Activated CD4-positive, alpha-beta T cell treated with anti-CD3 and anti-CD28 coated beads, Interleukin-2, amount 50 U/mL, for 24 hours (primary cell): ENCODE measurements at places on chromosomes 11 and 22.

- no peak for DNase-seq
These were observed 11.0 kb downstream of the CSDC2 start for GRCh38 chr22:41571786-41572185.

DNA sequence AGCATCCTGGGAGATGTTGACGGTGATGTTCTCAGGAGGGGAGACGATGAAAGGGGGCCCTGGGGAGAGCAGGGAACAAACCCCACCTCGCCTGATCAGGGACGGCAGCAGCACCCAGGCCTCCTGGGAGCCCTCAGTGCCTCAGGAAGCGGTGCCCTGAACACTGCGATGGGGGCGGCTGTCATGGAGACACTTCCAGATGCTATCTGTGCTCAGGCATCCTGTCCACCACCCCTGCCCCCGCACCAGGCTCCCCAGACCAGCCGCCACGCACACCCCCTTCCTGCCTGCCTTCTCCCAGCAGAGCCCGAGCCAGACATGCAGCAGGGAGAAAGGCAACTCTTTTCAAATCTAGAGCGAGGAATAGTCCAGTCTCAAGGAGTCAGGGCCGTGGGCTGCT, 20.6 kb downstream of the IGSF9B start:
- no peak for DNase-seq

DNA sequence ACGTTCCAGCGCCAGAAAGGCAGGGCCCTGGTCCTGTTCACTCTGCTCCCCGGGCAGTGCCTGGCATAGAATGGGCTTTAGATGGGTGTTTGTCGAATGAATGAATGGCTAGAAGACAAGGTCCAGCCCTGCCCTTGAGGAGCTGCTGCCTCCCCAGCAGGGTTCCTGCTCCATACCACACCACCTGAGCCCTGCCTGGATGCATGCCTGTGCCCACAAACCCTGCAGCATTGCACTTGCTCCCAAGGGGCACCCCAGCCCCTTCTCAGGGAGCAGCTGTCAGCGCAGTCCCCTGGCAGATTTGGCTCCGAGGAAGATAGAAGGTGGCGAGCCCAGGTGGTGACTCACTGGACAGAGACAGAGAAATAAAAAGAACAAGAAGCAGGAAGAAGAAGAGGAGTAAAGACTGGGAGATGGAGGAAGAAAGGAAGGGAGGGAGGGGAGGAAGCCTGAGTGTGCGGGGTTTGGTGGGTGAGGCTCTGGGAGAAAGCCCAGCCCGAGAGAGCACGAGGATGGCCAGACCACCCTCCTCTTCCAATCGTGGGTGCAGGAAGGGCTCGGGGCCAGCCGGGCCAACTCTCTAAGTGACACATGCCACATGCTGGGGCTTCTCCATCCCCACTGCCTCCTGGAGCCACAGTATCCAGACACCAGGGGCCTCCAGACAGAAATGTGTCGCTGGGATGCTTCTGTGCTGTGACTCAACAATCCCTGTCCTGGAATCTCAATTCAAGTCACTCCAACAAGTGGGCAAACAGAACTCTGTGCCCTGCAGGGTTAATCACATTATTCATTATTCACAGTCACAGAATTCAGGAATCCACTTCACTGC, 1474.3 kb downstream of the BRD1 start:
- DNase-seq: no peak

GRCh38 chr11:19551457-19551856, 161.2 kb upstream of the NAV2 start:
- no peak for DNase-seq

DNA sequence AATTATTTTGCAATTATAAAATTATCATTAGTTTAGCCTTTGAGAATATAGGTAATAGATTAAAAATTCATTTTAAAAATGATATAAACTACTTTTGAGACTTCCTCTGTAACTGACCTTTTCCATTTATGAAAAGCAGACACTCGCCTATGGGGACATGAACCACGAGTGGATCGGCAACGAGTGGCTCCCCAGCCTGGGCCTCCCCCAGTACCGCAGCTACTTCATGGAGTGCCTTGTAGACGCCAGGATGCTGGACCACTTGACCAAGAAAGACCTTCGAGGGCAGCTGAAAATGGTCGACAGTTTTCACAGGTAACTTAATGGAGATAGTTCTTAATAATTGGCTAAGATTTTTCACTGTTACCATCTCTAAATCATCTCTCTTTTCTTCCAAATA, 26.3 kb upstream of the CTTN start:
- no peak for DNase-seq

DNA sequence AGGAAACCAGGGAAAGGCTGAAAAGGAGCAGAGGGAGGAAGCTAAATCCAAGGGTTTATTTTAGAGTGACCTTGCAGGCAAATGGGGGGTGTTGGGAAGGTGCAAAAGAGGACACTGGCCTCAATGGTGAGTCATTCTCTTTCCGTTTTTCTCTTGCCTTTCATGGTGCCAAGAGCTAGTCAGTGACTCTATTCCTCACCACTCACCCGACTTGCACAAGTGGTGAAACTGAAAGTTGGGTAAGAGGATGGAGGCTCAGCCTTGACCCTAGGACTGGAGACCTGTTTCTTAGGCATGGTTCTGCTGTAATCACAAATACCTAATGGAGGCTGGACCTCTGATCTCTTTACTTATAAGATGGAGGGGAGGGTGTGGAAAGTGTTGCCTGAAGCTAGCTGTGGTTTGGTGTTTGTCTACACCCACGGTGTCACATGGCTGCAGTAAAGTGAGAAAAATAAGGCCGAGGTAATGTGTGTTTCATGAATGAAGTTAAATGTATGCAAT, 67.3 kb upstream of the CREB3L1 start:
- DNase-seq: no peak

- DNase-seq: no peak
These were observed 81.7 kb downstream of the BARX2 start for GRCh38 chr11:129457321-129457720.

DNA sequence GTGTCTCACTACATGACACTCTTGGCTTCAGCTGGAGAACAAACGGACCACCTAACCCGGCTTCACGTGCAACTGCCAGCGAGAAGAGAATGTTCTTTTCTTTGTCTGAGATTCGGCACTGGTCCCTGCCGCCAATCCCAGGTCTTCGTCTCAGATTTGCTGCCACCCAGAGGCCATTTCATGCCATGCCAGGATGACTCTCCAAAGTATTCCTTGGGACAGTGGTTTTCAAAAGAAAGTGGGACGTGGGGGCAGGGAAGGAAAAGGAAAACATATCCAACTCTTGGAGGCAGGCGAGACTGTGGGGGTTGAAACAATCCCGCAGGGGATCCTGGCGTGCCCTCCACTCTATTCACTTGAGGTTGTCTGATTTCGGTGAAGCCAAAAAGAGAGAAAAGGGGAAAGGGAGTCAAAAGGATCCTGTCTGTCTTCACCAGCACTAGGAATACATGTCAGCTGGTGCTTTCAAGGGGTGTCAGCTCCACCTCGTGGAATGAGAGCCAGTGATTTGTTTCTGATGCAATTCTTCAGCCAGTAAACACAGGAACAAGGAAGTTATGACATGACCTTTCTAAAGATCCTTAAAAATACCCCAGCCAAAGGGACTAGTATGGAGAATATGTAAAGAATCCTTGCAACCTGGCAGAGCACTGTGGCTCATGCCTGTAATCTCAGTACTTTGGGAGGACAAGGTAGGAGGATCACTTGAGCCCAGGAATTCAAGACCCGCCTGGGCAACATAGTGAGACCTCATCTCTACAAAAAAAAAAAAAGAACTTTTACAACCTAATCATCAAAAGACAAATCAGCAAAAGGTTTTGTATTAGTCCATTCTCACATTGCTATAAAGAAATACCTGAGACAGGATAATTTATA, 41.0 kb upstream of the APLNR start:
- peak; percentile 7 for DNase-seq

- no peak for DNase-seq
These were observed 17.4 kb downstream of the TP53AIP1 start for GRCh38 chr11:128925250-128925600.

GRCh38 chr11:134888821-134889220, 476.8 kb upstream of the B3GAT1 start:
- DNase-seq: no peak

DNA sequence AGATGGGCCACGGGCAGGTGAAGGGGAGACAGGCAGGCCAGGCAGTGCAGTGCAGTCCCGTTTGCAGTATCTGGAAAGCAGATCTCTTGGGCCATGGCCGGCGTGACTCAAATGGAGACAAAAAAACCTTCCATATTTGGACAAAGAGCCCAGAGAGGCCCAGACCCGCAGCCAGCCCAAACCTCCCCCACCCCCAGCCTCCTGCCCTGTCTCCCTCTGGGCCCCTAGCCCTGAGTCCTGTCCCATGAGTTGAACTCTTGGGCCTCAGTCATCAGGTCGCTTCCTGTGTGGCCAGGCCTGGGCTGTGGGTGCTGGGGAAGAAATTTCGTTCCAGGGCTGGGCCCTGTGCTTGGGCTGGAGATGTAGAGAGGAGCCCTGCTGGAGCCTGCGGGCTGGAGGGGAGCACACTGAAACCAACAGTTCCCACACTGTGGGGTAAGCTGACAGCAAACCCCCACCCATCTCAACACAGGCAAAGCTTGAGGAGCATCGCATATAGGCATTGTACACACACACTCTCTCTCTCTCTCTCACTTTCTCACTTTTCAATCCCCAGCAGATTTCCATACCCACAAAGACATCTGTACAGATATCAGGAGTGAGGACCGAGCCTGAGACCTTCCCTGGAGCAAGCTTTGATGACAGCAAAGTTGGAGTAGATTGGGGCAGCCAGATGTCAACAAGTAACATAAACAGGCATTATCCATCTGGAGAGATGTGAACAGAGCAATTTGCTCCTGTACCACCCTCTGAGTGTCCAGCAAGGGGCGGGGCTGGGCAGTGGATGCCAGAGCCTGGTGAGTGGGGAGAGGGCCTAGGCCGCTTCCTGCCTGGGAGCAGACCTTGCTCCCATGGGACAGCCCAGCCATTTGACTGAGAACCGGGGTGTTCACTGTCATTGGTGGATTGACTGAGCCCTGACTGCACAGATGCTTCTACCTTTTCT, 17.2 kb downstream of the ARHGEF17 start:
- DNase-seq: no peak

DNA sequence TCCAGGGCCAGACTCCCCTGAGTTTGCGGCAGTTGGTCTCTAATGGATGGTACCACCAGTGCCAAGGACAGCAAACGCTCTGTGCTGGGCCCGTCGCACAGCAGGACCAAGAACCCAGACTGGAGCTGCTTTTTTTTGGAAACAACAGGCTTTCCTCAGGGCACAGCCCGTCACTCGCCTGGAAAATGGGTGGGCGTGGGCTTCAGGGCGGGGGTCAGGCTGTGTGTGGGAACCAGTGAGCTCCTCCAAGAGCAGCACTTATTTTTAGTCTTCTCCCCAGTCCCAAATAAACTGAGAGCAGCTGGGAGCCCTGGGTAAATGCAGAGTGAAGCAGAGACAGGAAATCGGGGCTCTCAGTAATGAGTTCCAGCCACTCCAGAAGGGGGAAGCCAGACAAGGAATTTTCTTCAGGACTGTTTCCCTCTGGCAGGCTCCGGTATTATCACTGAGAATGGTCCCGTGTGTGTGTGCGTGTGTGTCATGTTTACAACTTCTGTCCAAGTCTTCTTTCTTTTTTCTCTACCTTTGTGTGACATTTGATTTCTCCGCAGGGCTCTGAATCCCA, 63.0 kb downstream of the PPFIBP2 start:
- DNase-seq: no peak

DNA sequence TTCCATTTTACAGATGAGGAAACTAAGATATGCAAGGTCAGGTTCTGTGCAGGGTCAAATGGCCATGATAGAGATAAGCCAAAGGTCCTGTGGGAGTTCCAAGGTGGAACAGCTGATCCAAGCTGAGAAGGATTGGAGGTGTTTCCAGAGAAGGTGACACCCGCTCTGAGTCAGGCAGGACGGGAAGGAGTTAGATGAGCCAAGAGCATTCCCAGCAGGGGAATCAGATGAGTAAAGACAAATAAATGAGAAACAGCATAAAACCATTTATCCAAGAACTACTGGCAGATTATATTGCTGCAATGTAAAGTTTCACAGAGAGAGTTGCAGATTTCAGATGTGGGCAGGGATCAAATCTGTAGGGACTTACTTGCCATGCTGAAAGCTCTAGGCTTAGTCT, 18.9 kb upstream of the HEPHL1 start:
- DNase-seq: no peak

DNA sequence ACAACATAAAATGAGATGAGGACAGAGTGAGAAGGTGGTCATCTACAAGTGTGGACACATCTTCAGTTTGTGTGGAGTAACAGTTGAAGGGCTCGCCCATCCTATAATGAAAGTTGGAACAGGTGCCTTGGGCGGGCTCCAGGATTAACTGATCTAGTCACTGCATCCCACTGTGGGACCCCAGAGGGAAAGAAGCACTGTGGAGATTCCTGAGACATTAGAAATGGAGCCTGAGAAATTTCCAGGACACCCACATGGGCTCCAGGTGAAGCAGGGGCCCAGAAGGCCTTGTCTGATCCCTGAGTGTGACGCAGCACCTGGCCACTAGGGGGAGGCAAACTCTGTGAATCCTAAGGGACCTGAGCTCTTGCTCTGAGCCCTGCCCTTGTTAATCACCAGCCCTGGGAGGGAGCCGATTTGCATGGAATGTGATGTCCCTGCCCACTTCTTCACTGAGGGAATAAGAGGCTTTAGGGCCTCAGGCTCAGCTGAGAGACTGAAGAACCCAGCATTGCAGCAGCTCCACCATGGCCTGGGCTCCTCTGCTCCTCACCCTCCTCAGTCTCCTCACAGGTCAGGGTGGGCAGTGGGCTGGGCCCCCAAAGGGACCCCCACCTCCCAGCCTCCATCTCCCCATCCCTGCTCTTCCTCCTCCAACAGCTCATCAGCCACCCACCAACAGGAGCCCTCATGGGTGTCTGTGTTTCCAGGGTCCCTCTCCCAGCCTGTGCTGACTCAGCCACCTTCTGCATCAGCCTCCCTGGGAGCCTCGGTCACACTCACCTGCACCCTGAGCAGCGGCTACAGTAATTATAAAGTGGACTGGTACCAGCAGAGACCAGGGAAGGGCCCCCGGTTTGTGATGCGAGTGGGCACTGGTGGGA, 98.4 kb downstream of the VPREB1 start:
- peak; percentile 43 for DNase-seq

- no peak for DNase-seq
These were observed 8.9 kb upstream of the FXYD2 start for GRCh38 chr11:117833401-117833891.

DNA sequence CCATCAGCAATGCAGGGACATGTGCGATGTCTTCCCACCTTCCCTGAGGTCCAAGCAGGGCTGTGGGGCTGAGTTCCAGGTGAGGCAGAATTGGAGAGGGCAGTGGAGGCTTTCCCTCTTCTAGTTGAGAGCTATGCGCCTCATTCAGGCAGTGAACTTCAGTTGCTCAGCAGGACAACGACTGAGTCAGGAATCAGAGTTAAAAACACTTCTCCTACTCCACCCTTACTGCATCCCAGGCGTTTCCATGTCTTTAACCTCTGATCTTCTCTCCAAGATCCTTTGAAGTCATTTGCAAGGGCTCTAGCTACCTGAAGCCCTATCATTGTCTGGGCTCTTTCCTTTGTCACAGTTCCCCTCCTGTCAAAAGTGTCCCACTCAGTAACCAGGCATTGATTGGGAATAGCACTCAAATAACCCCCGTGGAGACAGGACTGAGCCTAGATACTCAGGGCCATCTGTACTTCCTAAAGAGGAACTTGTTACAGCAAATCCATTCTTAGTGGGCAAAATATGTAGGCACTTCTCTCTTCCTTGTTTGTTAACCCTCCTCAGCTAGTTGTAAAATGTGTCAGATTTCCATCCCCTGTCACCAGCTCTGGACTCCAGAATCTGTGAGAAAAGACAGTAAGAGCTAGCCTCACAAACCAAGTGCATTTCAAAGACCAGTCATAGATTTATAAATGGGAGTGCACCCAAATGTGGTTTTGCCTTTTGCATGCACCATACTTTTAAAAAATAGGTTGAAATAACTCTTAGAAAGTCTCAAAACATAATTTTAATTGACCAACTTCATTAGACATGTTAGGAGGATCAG, 72.5 kb upstream of the MYO18B start:
- no peak for DNase-seq
